ENCODE measurements at places on chromosomes 16 and 17.
A peak's percentile ranks its signal among the peaks of the same experiment; 100 is the strongest.

- no peak for DNase-seq
- no peaks in the 10 kb centered on the region for H3K36me3 ChIP-seq
- H3K27ac ChIP-seq = no peak overlapping the region
- H3K4me1 ChIP-seq = peaks cover 2% of the 10 kb centered on the region
Measured at GRCh38 chr17:12815642-12816141, 26.4 kb downstream of the ARHGAP44 start.

DNA sequence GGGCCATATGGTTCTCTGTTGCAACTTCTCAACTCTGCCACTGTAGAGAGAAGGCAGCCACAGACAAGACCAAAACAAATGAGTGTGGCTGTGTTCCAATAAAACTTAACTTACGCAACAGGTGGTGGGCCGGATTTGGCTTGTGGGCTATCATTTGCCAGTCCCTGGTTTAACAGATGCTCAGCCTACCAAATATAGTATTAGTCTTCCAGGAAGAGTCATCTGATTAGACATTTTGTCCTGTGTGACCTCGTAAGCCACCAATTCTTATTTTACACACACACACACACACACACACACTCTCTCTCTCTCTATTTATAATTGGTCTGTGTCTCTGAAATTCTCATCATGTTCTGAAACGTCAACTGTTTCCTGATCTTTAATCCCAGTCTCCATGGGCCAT, 245.9 kb downstream of the XYLT1 start:
- no peaks in the 10 kb centered on the region for H3K36me3 ChIP-seq
- peak; percentile 9 for DNase-seq
- H3K27ac ChIP-seq = peak overlapping the region; percentile 54
- no peak overlapping the region for H3K4me3 ChIP-seq
- H3K27me3 ChIP-seq = no peaks in the 10 kb centered on the region

DNA sequence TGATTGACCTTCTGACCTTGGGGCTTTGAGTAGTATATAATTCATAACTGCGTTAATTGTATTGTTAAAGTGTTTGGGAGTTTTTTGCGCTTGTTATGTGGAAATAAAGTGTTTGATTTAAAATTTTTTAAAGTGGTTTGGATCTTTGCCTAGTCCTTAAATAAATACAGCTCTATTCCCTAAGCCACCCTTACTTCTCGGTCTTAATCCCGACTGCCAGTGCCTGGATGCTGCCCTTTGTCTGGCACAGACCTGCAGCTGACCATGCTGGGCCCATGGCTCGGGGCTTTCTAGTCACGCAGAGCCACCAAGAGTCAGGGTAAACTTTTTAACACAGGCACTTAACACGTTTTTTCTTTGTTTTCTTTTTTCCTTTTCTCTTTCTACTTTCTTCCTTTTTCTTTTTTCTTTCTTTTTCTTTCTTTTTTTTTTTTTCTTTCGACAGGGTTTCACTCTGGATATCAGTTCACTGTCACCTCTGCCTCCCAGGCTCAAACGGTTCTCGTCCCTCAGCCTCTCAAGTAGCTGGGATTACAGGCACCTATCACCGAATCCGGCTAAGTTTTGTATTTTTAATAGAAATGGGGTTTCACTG, 19.6 kb upstream of the SLC5A11 start:
- no peaks in the 10 kb centered on the region for H3K27me3 ChIP-seq
- peak overlapping the region; percentile 2 for H3K27ac ChIP-seq
- DNase-seq = no peak
- peaks cover 46% of the 10 kb centered on the region for H3K36me3 ChIP-seq
- H3K4me3 ChIP-seq = no peak overlapping the region
- no peaks in the 10 kb centered on the region for H3K4me1 ChIP-seq

DNA sequence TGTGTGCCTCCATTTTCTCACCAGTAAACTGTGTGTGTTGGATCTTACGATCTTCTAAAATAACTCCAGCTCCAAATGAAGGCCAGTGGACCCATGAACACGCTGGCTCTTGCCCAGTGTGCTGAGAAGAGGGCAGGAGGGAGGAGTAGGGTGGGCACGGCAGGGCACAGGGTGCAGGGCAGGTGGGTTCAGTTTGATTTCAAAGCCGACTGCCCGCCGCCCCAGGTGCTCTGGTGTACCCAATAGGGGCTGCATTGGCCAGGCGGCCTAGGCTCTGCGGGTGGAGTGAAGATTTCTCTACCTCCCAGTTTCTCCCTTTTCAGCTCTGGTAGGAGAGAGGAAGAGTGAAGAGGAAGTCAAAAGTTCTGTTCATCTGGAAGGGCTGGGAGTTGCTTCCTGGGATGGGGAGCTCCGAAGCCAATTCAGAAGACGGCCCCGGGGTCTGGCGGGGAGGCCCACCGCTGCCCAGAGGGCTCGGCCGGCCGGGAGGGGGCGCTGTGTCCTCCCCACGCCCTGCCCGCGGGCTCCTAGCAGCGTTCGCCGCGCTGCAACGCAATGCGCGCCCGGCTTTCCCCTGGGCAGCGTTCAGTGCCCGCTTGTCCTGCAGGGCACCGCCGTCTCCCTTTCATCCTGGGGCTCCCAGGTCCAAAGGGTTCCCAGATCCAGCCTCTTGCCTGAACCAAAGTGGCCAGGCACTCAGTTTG, 1.1 kb upstream of the CRHR1 start:
- H3K36me3 ChIP-seq = no peaks in the 10 kb centered on the region
- peaks cover 17% of the 10 kb centered on the region for H3K27me3 ChIP-seq
- H3K4me1 ChIP-seq = peaks cover 22% of the 10 kb centered on the region
- H3K4me3 ChIP-seq = peak overlapping the region; percentile 73
- no peak overlapping the region for H3K27ac ChIP-seq

DNA sequence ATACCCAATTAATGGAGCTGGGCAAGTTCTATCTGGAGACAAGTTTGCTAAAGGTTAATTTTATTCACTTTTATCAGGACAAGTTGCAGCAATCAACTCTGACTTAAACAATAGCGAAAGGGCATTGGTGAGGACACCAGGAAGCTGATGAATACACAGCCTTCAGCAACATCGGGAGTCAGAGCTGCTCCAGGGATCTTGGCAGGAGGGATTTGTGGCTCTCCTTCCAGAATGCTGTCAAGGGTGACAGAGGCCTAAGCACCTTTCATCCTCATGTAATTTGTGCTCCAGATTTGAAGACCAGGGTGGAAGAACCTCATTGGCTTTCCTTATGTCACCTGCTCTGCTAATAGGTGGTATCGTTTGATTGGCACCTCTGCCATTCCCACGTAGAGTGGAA, 485.6 kb downstream of the NPIPA7 start:
- H3K27ac ChIP-seq = no peak overlapping the region
- no peaks in the 10 kb centered on the region for H3K36me3 ChIP-seq
- no peak for DNase-seq
- H3K4me1 ChIP-seq = no peaks in the 10 kb centered on the region

- no peak overlapping the region for H3K4me3 ChIP-seq
- H3K36me3 ChIP-seq = peaks cover 67% of the 10 kb centered on the region
- H3K27me3 ChIP-seq = no peaks in the 10 kb centered on the region
Measured at GRCh38 chr16:89550421-89551007, 10.0 kb upstream of the RPL13 start.

- no peaks in the 10 kb centered on the region for H3K27me3 ChIP-seq
- no peak overlapping the region for H3K27ac ChIP-seq
- H3K36me3 ChIP-seq = no peaks in the 10 kb centered on the region
- peaks cover 3% of the 10 kb centered on the region for H3K4me1 ChIP-seq
- H3K4me3 ChIP-seq = no peak overlapping the region
- DNase-seq = no peak
Measured at GRCh38 chr17:73013301-73013700, 79.2 kb downstream of the SLC39A11 start.

DNA sequence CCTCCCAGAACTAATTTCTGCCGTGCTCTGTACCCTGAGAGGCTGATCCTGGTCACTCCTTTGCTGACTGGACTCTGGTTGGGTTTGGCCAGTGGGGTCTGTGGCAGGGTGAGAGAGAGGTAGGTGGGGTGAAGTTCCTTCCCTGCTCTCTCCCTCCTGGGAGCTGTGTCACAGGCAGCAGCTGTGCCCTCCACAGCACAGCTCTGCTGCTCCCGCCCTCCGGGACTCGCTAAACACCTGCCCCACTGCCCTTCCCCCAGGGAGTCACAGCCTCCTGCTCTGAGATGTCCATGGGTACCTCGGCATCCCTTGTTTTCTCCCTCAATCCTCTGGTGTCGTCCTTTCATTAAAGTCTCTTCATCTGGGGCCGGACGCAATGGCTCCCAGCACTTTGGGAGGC, 66.4 kb downstream of the SRCIN1 start:
- no peak overlapping the region for H3K27ac ChIP-seq
- DNase-seq = no peak
- H3K4me1 ChIP-seq = no peaks in the 10 kb centered on the region
- no peaks in the 10 kb centered on the region for H3K36me3 ChIP-seq

GRCh38 chr16:19380328-19380727, 37.4 kb upstream of the TMC5 start:
- H3K4me1 ChIP-seq = no peaks in the 10 kb centered on the region
- DNase-seq = no peak
- H3K27ac ChIP-seq = no peak overlapping the region
- no peaks in the 10 kb centered on the region for H3K36me3 ChIP-seq

- no peaks in the 10 kb centered on the region for H3K4me1 ChIP-seq
- H3K27ac ChIP-seq = no peak overlapping the region
- DNase-seq = no peak
- H3K27me3 ChIP-seq = no peaks in the 10 kb centered on the region
Measured at GRCh38 chr16:22312897-22313781, 15.9 kb downstream of the POLR3E start.

- DNase-seq = no peak
- peak within 1 kb of the TSS; percentile 72 for H3K27ac ChIP-seq
- H3K36me3 ChIP-seq = peaks cover 7% of the 10 kb centered on the region
- H3K27me3 ChIP-seq = no peaks in the 10 kb centered on the region
- H3K4me3 ChIP-seq = peak within 1 kb of the TSS; percentile 77
Measured at GRCh38 chr17:6755731-6756184, at the start of gene XAF1. Gene XAF1 (plus strand): TSS chr17:6756046. CDS start chr17:6756079, 33 bp downstream.

DNA sequence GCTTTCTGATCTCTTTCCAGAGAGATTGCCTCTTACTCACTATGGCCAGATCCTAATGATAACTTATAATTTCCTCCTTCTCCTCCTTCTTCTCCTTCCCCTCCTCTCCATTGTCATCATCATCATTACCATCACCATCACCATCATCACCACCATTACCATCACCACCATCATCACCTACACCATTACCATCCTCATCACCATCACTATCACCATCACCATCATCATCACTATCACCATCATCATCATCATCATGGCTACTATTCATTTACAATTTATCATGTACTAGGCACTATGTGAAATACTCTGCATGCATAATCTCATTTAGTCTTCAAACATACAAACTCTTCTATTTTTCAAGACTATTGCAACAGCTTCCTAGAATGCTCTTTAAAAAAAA, 540.9 kb upstream of the C16orf82 start:
- no peaks in the 10 kb centered on the region for H3K4me1 ChIP-seq
- no peak overlapping the region for H3K27ac ChIP-seq
- no peaks in the 10 kb centered on the region for H3K36me3 ChIP-seq
- no peak for DNase-seq

DNA sequence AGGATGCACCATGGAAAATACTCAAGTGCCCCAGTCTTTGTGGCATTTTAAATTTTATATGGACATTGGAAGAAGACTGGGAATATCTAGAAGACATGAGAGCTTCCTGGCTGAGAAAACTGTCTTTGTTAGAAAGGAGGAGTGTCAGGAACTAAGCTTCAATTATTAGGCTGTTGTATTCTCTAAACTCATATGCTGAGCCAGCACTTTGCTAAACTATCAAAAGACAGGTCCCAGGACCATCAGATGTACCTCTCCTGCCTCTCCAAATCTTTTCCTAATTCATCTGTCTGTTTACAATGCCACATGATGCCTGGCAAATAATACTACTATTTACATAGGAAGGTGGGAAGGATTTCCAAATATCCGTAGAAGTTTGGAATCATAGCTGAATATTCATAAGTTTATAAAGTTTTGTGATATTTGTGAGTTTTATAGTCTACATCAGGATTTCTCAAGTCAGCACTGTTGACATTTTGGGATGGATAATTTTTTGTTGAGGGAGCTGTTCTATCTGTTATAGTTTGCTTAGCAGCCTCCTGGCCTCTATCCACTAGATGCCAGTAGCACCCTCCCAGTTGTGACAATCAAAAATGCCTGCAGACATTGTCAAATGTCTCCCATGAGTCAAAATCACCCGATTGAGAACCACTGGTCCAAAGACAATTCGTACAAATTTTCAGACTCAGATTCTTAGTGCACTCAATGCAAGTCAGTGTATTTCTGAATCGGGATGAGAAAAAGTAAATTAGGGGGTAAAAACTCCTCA, 61.2 kb upstream of the NETO2 start:
- H3K4me1 ChIP-seq = no peaks in the 10 kb centered on the region
- no peak for DNase-seq
- H3K27me3 ChIP-seq = no peaks in the 10 kb centered on the region
- H3K36me3 ChIP-seq = no peaks in the 10 kb centered on the region

- no peaks in the 10 kb centered on the region for H3K4me1 ChIP-seq
- H3K27me3 ChIP-seq = no peaks in the 10 kb centered on the region
- H3K36me3 ChIP-seq = no peaks in the 10 kb centered on the region
Measured at GRCh38 chr17:6903326-6903900, 71.9 kb upstream of the TEKT1 start.

DNA sequence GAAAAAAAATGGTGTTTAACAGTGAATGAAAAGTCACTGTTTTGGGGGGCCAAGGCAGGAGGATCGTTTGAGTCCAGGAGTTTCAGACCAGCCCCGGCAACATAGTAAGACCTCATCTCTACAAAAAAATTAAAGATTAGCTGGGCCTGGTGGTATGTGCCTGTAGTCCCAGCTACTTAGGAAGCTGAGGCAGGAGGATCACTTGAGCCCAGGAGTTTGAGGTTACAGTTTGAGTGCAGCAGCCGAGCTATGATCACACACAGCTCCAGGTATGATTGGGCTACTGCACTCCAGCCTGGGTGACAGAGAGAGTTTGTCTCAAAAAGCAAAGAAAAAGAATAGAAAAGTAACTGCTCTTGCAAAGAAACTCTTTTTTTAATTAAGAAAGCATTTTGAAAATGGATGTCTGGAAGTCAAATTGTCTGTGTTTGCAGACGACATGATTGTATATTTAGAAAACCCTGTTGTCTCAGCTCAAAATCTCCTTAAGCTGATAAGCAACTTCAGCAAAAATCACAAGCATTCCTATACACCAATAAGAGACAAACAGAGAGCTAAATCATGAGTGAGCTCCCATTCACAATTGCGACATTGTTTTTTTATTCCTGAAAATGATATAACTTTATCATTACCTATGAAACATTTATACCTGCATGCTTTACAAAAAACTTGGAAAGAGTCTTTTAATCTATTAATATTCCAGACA, 20.5 kb upstream of the CPD start:
- H3K4me1 ChIP-seq = no peaks in the 10 kb centered on the region
- no peak for DNase-seq
- no peaks in the 10 kb centered on the region for H3K27me3 ChIP-seq
